ENCODE measurements at places on chromosomes 16 and 17.
A peak's percentile ranks its signal among the peaks of the same experiment; 100 is the strongest.

- peak; percentile 69 for DNase-seq
Measured at GRCh38 chr16:53052519-53053501, at the start of gene CHD9NB. Gene CHD9NB, minus strand, starts transcription at chr16:53052897. Its CDS starts 8,739 bp downstream, at chr16:53044158.

- DNase-seq: no peak
Measured at GRCh38 chr17:51103451-51103850, 17.2 kb downstream of the SPAG9 start.

- DNase-seq: peak; percentile 80
Measured at GRCh38 chr17:68288375-68288774, 2.6 kb downstream of the SLC16A6 start.

DNA sequence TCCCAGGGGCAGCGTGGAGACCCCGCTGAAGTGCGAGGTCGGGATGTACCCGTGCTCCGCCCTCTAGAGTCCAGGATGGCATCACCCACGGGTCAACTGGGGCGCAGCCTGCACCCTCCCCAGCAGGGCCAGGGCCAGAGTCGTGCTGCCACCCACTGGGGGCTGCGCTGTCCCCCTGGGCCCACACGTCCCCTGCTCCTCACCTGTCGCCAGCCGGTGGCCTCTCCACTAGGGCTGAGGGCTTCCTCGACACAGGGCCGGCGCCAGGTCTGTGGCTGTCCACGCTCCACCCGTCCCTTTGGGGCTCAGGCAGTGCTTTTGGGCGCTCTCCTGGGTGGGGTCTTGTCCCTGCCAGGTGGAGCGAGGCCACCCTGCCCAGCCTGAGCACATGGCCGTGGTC is 11.6 kb upstream of the PRR35 start:
- no peak for DNase-seq

- DNase-seq: no peak
Measured at GRCh38 chr16:976389-976931, 5.1 kb upstream of the SOX8 start.

GRCh38 chr16:70577256-70577698 is 53.7 kb downstream of the SF3B3 start:
- no peak for DNase-seq

Measured in suppressor macrophage (primary cell).